ENCODE measurements at places on chromosomes 1 and 21.
A peak's percentile ranks its signal among the peaks of the same experiment; 100 is the strongest.

- DNase-seq: no peak
These were observed 36.9 kb downstream of the CDK18 start for GRCh38 chr1:205541161-205541886.

GRCh38 chr1:53306168-53306567 is 21.7 kb downstream of the LRP8 start:
- DNase-seq: no peak

DNA sequence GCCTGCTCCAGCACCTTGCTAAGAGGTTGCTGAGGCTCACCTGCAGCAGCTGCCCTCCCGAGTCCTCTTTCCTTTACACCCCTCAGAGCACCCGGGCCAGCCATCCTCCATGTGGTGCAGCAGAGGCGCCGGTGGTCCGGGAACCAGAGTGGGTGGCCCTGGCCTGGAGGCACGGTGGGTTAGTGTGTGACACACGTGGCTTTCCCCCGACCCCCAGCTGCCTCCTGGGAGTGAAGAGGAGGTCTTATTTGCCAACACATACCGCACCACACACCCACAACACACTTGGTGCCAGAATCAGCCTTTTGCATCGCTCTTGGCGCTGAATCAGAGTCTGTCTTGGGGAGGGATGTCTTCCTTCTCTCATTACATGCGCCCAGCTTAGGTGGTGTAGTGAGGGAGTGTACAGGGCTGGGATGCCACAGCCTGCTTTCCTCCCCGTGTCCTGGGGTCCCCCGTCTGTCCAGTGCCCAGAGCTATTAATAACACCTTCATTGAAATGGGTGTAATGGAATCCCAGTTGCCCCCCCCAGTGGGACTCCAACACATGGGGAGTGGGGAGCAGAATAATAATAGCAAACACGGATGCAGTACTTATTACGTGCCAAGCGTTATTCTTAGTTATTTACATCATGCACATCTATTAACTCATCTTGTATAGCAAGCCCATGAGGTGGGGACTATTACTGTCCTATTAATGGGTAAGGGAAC is 38.2 kb downstream of the MAPKAPK2 start:
- DNase-seq: no peak

- DNase-seq: no peak
These were observed 31.6 kb upstream of the C1orf146 start for GRCh38 chr1:92186081-92186480.

GRCh38 chr1:118335331-118335732 is 150.3 kb upstream of the SPAG17 start:
- DNase-seq: no peak

DNA sequence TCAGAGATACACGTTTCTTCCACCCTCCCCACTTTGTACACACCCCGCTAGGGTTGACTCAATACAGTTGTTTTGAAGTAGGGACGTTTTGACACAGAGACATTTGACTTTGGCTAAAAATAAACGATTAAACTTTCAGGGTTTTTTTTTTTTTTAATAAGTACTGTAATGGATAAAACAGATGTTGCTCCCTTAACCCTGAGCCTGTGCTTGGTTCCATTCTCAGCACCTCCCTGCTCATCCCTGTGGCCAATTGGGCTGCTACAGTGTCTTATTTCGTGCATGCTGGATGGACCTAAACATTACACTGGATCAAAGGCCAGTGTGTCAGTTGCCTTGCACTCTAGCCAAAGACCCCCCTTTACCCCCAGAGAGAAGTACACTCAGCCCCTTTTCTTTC is 16.9 kb downstream of the GRHL3 start:
- no peak for DNase-seq

DNA sequence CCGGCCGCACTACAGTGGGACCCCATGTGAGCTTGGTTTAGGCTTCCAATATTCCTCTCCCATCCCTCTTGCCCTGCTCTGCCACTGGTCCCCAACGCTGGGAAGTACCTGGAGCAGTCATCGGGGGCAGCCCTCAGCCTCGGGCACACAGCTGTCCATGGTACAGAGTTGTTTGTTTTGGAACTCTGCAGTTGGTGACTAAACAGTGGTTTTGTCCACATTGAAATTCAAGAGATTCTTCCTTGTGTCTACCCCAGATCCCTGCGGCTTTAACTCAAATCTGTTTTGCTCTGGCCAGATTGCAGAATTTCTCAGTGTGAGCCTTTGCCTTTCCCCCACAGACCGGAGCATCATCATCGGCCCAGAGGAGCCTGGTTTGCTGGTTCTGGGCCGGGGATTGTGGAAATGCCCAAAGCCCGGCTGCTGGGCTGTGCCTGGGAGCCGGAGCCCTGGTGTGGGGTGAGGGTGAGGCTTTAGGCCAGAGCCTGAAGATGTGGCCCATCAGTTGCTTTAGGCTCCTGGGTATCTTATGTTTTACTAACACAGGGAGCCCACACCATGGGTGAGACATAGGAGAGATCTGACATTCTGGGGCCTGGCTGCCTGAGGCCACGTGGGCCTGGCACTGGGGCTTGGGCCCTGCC is 93.2 kb downstream of the ARHGEF10L start:
- no peak for DNase-seq

GRCh38 chr1:95382000-95382786 is 148.2 kb downstream of the RWDD3 start:
- DNase-seq: no peak

GRCh38 chr1:45473302-45473701 is 17.7 kb downstream of the TESK2 start:
- no peak for DNase-seq

DNA sequence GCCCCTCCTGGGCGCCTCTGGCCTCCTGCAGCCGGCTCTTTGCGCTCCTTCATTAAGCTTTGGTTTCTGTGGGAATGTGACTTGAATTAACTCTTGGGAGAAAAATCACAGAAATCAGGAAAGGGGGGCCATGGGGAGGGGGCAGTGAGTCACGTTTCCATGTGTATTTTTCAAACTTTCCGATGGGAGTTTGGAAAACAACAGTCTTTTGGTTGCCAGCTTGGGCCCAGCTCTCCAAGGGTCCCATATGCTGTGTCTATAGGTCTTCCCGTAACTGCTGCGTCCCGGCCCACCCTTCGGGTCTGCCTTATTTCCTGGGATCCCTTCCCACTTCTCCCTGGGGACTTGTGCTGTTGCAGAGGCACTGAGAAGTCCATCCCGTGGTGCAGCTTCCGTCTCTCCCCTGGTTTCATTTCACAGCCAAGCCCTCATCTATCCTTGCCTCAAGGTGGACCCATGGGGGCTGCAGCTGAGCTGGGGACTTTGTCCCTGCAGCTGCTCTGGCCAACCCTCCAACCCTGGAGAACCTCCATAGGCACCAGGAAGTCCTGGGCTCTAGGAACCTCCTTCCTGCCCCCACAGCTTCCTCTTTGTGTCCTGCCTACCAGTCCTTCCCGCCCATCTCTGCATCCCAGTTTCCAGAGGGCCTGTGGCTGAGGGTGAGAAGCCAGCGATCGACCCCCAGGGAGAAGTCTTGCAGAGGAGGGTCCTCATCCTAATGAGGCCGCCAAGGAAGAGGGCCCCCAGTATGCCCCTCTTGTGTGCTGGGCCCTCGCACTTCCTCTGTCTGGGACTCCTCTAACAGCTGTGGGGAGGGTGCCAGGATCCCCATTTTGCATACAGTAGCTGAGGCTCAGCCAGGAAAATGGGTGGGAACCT is 11.6 kb upstream of the LMNA start:
- no peak for DNase-seq

DNA sequence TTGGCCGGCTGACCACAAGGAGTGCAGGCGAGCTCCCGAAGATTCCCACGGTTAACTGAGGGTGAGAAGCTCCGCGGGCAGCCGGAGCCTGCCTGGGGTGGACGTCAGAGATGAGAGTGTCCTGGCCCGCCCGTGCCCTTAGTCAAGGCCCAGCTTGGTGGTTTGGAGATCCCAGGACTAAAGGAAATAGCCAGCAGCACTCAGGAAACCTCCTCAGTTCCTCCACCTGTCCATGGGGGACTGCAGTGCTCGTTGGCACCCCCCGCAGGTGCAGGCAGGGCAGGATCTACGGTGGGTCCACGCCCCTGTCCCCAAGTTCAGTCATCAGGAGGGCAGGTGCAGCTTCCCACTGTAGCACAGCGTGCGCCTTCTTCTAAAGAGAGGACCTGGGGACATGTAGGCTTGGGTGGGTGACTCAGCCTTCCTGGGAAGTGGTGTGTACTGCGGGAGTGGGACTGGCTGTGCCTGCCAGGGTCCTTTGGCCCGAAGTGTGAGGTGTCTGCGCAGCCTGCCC is 32.5 kb downstream of the SLX9 start:
- DNase-seq: no peak

DNA sequence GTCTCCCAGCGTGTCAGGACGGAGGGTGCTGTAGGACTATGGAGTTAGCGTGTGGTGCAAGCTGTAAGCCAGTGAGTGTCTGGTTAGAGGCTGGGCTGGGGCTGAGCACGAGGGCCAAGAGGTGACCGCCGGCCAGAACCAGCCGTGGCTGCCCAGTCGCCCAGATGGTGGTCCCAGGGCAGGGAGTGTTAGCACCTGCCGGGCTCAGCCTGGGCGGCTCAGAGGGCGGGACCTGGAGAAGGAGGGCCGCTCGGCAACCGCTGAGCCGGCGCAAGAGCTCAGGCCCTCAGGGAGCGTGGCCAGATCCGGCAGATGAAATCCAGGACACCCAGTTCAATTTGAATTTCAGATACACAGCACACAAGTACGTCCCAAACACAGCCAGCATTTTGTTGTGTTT is 87.9 kb downstream of the PRDM16 start:
- DNase-seq: no peak

GRCh38 chr1:87327376-87328271 is 1.1 kb upstream of the LMO4 start:
- DNase-seq: no peak

GRCh38 chr1:219801156-219801820 is 127.1 kb downstream of the SLC30A10 start:
- DNase-seq: no peak

DNA sequence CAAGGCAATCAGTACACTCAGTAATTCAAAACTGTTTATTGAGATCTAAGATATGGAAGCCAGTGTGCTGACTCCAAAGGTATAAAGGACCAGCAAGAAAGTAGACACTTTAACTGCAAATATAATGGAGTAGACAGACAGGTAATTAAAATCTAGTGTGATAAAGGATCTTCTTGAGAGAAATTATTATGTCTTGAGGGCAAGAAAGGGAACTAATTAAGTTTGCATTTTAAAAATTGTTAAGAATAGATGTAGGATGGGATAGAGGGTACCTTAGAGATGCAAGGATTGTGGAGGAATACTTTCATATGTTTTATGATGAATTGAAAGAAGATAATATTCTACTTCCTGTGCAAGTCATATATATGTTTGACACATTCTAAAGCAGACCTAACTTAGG is 825.3 kb downstream of the LTN1 start:
- DNase-seq: no peak

DNA sequence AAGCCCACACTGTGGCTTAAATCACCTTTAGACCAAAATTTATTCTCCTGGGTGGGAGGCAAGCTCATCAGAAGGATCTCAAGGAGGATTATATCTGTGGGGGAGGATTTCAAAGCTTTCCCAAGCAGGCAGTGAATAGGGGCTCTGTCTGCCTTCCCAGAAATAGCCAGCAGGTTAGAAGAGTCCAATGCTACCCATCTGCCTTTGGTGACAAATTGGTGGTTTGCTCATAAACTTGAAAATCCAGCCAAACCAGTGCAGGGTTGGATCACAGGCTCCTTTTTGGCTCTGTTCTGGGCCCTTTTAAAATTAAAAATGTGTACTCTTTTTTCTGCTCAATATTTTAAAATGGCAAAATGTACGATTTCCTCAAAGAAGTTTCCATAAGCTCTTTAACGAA is 118.9 kb upstream of the ZC3H11B start:
- DNase-seq: no peak

DNA sequence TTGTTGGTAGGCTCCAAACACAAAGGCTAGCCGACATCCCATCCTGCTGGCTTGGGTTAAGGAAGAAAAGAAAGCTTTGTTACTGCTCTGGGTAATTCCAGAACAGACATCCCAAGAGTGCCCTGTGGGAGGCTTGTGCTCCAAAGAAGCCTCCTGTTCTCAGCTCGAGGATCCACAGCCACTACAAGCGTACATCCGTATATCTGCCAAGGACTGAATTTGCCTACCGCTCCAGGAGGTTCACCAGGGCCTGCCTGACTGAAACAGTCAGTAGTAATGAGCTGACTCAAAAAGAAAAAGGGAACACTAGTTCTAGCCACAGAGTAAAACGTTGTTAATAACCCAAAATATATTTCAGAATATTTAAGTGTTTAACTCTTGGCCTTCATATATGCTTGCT is 24.8 kb upstream of the MUTYH start:
- DNase-seq: no peak

- DNase-seq: peak; percentile 36
These were observed 13.5 kb downstream of the TRAF3IP3 start for GRCh38 chr1:209769171-209769904.

DNA sequence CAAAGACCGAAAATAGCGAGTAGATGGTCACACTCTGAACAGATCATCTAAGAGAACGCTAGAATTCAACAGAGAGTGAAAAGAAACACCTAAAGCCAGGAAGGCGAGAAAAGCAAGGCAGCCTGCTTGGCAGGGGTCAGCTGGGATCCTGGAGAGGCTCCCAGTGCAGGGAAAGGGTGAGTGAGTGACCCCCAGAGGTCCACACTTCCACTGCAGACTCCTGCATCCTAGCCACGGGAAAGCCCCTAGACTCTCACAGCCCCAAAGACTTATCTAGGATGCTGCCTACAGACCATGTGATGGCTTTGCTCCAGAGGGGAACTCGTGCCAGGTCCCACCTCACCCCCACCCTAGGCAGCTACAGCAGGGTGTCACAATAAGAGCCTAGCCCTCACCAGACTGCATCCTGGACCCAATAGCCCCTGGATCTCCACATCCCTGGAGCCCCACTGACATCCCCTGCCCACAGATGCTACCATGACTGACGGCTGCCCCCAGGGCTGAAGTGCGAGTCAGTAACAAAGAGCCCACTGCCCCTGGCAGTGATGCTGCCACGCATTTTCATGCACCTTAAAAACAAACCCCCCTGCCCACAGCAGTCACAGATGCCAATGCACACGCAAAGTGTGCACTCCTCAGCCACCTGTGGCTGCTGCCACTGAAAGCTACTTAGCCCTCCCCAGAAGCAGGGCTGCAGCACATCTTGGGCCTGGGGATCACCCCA is 62.2 kb downstream of the PSMG1 start:
- DNase-seq: no peak

- DNase-seq: no peak
These were observed 29.0 kb downstream of the NEK7 start for GRCh38 chr1:198185759-198186158.

GRCh38 chr21:33539616-33540015 is 2.3 kb downstream of the GART start:
- no peak for DNase-seq

DNA sequence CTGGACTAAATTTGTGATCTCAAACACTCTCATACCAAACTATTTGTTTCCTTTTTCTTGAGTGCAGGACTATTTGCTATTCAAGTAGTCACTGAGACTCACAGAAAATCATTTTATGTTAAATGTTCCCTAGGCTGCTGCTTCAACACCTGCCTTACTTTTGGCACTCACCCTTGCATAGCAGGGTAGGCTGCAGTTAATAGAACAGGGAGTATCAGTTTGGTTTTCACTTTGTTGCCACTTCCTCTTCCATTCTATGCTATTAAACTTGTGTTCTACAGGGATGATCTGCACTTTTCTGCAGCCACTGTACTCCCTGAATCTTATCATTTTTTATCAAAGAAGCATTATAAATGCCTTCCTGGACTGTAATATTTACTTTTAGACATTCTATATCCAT is 148.7 kb upstream of the PRMT6 start:
- no peak for DNase-seq

- DNase-seq: no peak
These were observed 18.7 kb downstream of the C1orf198 start for GRCh38 chr1:230849451-230850224.

GRCh38 chr1:235495030-235495429 is 9.2 kb downstream of the B3GALNT2 start:
- no peak for DNase-seq
